Activated CD4-positive, alpha-beta memory T cell treated with anti-CD3 and anti-CD28 coated beads for 36 hours (primary cell): ENCODE measurements at places on chromosomes 5 and 9. TPM values are rescaled to one million over a fixed set of nuclear protein-coding genes. Genes with fewer than 3 reads are reported as not detected.

- peaks cover 6% of the 10 kb centered on the region for H3K27me3 ChIP-seq
- H3K4me3 ChIP-seq: no peak overlapping the region
- H3K4me1 ChIP-seq: no peaks in the 10 kb centered on the region
- no peak for DNase-seq
- H3K27ac ChIP-seq: no peak overlapping the region
These were observed 468.1 kb upstream of the ACTBL2 start for GRCh38 chr5:57950616-57951228.

DNA sequence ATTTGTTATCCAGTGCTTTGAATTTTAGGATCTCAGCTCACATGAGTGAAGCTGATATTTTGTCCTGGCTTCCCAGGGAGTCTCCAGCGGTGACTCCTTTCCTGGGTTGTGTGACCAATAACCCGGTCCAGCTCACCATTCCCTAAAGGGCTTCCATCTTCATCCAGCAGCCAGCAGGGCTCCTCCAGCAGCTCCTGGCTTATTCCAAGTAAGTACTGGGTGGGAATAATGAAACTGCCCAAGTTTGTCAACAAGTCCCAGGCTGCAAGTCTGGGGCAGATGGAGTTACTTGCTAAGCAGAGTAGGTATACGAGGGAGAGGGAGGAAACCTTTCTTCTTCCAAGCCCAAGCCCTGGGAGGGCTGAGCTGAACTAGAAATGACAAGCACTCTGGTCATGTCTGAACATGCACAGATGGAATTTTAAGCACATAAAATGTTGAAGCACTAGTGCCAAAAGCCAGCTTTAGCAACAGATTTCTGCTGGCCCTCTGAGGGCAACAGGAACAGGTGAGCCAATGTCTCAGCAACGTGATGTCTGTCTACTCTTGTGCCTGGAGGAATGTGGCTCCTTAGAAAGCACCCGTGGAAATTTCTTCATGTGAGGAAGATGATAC, 153.7 kb upstream of the DAPK1 start:
- no peaks in the 10 kb centered on the region for H3K4me1 ChIP-seq
- H3K27ac ChIP-seq: no peak overlapping the region
- no peak overlapping the region for H3K4me3 ChIP-seq
- peaks cover 25% of the 10 kb centered on the region for H3K27me3 ChIP-seq

DNA sequence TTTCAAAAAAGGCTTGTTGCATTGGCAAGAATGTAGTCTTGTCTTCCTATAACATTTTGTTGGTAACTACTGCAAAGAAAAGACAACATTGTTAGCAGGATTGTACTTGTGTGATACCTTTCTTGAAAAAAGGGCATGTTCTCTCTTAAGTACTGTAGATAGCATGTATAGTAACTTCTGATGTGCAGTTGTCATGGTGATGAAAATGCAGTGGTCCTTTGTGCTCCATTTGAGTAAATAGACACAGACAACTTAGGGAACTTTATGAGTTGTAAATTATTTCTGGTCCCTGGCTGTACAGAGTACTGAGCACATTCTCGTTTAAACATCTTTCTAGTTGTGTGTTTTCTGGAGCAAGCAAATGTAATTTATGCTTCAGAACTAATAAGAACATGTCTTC, 103.3 kb downstream of the CD180 start:
- H3K4me1 ChIP-seq: no peaks in the 10 kb centered on the region
- H3K27me3 ChIP-seq: no peaks in the 10 kb centered on the region
- no peak overlapping the region for H3K4me3 ChIP-seq
- H3K36me3 ChIP-seq: peaks cover 16% of the 10 kb centered on the region
- no peak for DNase-seq
- H3K27ac ChIP-seq: no peak overlapping the region

DNA sequence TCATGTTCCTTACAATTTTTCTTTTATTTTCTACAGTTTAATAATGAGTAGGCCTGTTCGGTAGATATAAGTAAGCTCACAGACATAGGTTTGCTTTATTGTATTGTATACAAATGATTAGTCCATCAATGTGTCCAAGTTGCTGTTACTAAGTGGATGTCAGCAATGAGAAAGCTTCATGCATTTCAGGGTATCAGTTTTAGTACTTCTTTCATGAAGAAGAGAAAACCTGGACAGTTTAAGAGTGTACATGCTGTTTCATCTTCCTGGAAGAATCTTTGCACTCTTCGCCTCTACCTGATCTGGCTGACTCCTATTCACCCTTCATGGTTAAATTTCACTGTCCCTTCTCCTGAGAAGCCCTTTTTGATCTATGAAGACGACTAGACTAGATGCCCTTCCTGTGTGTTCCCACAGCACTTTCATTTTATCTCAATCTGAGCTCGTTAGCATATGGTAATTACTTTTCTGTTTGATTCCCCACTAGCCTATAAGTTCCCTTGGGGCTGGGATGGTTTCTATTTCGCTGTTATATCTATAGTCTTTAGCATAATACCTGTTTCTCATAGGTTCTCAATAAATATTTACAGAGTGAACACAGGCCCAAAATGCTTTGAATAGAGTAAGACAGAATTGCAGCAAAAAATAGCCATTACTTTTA, 70.7 kb downstream of the CETN3 start:
- H3K27me3 ChIP-seq: peaks cover 11% of the 10 kb centered on the region
- peaks cover 3% of the 10 kb centered on the region for H3K4me1 ChIP-seq
- H3K4me3 ChIP-seq: no peak overlapping the region

GRCh38 chr9:19085295-19085694, 17.4 kb downstream of the HAUS6 start:
- H3K36me3 ChIP-seq: peaks cover 27% of the 10 kb centered on the region
- no peak overlapping the region for H3K4me3 ChIP-seq
- H3K27me3 ChIP-seq: no peaks in the 10 kb centered on the region

GRCh38 chr5:4646715-4647375, 493.3 kb upstream of the ADAMTS16 start:
- H3K4me1 ChIP-seq: no peaks in the 10 kb centered on the region
- no peaks in the 10 kb centered on the region for H3K27me3 ChIP-seq
- no peak overlapping the region for H3K27ac ChIP-seq
- H3K4me3 ChIP-seq: no peak overlapping the region

DNA sequence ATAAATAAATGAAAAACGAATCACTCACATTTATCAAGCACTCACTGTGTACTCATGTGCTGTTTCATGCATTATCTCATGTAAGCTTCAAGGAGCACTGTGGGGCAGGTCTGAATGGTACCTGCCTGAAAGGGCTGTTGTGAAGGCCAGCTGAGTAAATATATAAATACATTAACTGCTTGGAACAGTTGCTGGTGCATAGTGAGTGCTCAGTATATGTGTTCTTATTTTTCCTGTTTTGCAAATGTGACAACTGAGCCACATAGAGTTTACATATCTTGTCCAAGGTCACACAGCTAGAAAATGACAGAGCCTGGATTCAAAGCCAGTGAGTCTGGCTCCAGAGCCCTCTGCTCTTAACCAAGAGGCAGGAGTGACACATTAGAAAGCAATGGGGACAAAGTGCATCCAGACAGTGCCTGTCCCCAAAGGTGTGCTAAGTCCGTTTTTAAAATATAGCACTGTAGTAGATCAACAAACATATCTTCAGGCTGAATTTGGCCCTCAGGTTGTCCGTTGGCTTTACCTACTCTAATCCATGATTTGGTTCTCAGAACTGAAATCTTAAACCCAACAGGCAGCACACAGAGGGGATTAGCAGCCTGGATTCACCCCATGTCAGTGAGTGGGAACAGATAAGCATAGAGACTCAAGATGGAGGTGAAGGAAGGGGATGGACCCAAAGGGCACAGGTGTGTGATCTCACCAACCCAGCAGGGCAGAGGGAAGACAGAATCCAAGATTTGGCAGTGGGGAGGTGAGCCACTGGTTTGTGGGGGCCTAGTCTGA, 70.8 kb downstream of the WWC1 start:
- H3K27ac ChIP-seq: no peak overlapping the region
- H3K4me1 ChIP-seq: no peaks in the 10 kb centered on the region
- H3K36me3 ChIP-seq: no peaks in the 10 kb centered on the region
- H3K27me3 ChIP-seq: no peaks in the 10 kb centered on the region

GRCh38 chr5:142841511-142842265, 71.5 kb downstream of the ARHGAP26 start:
- no peaks in the 10 kb centered on the region for H3K36me3 ChIP-seq
- no peak overlapping the region for H3K27ac ChIP-seq
- no peaks in the 10 kb centered on the region for H3K27me3 ChIP-seq
- no peak for DNase-seq
- no peak overlapping the region for H3K4me3 ChIP-seq
- peaks cover 17% of the 10 kb centered on the region for H3K4me1 ChIP-seq

- no peak overlapping the region for H3K4me3 ChIP-seq
- H3K27ac ChIP-seq: no peak overlapping the region
- no peaks in the 10 kb centered on the region for H3K27me3 ChIP-seq
- no peaks in the 10 kb centered on the region for H3K4me1 ChIP-seq
- peaks cover 5% of the 10 kb centered on the region for H3K36me3 ChIP-seq
These were observed 35.9 kb downstream of the STOM start for GRCh38 chr9:121333950-121334773.

DNA sequence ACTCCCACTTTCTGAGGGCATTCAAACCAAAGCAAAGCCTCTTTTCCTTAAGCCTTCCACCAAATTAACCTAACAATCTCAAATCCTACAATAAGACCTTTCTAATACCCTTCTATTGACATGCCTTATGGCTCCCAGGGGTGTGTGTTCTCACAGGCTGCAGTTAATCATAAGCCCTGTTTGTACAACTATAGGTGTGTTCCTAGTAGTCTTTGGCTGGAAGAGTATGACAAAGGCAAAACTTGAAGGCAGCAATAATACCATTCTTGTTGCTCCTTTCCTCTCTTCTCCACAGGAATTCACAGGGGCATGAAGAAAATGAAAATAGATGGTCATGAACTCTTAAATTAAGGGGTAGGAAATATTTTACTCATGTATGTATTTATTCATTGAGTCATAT, 10.9 kb upstream of the FBXO38 start:
- H3K27ac ChIP-seq: no peak overlapping the region
- peaks cover 3% of the 10 kb centered on the region for H3K27me3 ChIP-seq
- H3K4me1 ChIP-seq: no peaks in the 10 kb centered on the region
- no peak for DNase-seq
- no peak overlapping the region for H3K4me3 ChIP-seq

GRCh38 chr9:20199111-20199510, 410.3 kb upstream of the SLC24A2 start:
- no peak overlapping the region for H3K27ac ChIP-seq
- peaks cover 1% of the 10 kb centered on the region for H3K36me3 ChIP-seq
- H3K27me3 ChIP-seq: no peaks in the 10 kb centered on the region
- peaks cover 2% of the 10 kb centered on the region for H3K4me1 ChIP-seq

DNA sequence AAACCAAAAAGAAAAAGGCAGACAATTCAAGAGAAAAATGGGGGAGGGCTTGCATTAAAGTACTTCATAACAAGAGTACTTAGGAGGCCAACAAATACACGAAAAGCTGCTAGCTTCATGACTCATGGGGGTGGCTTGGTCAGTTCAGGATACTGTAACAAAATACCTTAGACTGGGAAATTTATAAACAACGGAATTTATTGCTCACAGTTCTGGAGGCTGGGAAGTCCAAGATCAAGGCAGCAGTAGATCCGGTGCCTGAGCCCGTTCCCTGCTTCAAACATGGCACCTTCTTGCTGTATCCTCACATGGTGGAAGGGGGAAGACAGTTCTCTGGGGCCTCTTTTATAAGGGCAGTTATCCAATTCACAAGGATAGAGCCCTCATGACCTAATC, 111.4 kb downstream of the C9orf50 start:
- no peaks in the 10 kb centered on the region for H3K27me3 ChIP-seq
- H3K4me1 ChIP-seq: peaks cover 3% of the 10 kb centered on the region
- peaks cover 2% of the 10 kb centered on the region for H3K36me3 ChIP-seq
- H3K4me3 ChIP-seq: no peak overlapping the region

- no peaks in the 10 kb centered on the region for H3K27me3 ChIP-seq
- H3K4me1 ChIP-seq: no peaks in the 10 kb centered on the region
- no peak overlapping the region for H3K27ac ChIP-seq
- no peak overlapping the region for H3K4me3 ChIP-seq
- DNase-seq: no peak
These were observed 142.3 kb upstream of the TLX3 start for GRCh38 chr5:171166766-171167165.

GRCh38 chr5:140000332-140000731, 42.8 kb downstream of the NRG2 start:
- no peak overlapping the region for H3K27ac ChIP-seq
- no peaks in the 10 kb centered on the region for H3K36me3 ChIP-seq
- peaks cover 38% of the 10 kb centered on the region for H3K27me3 ChIP-seq
- DNase-seq: no peak

GRCh38 chr9:3200331-3200774, 325.4 kb downstream of the RFX3 start:
- H3K36me3 ChIP-seq: no peaks in the 10 kb centered on the region
- no peak overlapping the region for H3K4me3 ChIP-seq
- peaks cover 2% of the 10 kb centered on the region for H3K27me3 ChIP-seq
- no peak overlapping the region for H3K27ac ChIP-seq
- DNase-seq: no peak

- no peaks in the 10 kb centered on the region for H3K27me3 ChIP-seq
- H3K27ac ChIP-seq: no peak overlapping the region
- DNase-seq: no peak
- no peak overlapping the region for H3K4me3 ChIP-seq
These were observed 362.9 kb downstream of the CCDC171 start for GRCh38 chr9:15915711-15916110.

GRCh38 chr9:134324359-134325095, 1.7 kb upstream of the RXRA start:
- no peaks in the 10 kb centered on the region for H3K36me3 ChIP-seq
- no peak overlapping the region for H3K27ac ChIP-seq
- H3K4me1 ChIP-seq: peaks cover 8% of the 10 kb centered on the region
- H3K4me3 ChIP-seq: peak overlapping the region; percentile 41
- DNase-seq: peak; percentile 19
- H3K27me3 ChIP-seq: peaks cover 5% of the 10 kb centered on the region

DNA sequence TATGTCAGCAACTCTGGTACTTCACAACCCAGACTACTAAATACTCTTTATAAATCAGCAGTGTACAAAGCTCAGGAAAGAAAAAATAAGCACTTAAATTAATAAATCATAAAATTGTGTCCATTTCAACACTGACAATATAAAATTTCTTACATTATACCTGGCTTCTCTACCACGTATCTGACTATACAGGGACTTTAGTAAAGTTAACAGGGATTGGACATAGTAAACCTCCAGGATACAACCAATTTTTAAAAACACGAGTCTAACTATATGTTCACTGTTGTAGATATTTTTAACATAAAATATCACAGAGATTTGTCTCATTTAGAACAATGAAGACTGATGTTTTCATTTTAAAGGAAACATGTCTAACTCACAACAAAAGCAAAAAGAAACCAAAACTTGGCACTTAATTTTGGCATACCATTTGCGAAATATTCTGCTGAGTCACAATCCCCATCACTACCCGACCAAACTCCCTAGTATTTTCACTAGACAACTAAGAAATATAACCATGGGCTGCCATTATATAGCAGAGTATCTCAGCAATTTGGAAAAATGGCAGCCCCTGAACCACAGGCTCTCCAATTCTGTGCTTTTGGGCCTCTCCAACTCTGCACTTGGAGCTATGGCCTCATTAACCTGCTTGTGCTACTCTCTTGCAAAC, 14.4 kb downstream of the FAM169A start:
- H3K4me1 ChIP-seq: peaks cover 22% of the 10 kb centered on the region
- no peaks in the 10 kb centered on the region for H3K27me3 ChIP-seq
- H3K27ac ChIP-seq: peak overlapping the region; percentile 31
- H3K36me3 ChIP-seq: peaks cover 2% of the 10 kb centered on the region

Gene FCN2
- not detected for total RNA-seq

Gene FOXD4L6
- total RNA-seq: not detected

Gene CCDC127
- 4.3 TPM for total RNA-seq

Gene RNF208
- 3.4 TPM for total RNA-seq

Gene FSD1L
- 3.2 TPM for total RNA-seq

Gene WWC1
- total RNA-seq: 0.82 TPM

Gene EMB
- 87.6 TPM for total RNA-seq

Gene C5orf52
- total RNA-seq: not detected

Gene TRIM7
- 2.9 TPM for total RNA-seq

Gene RNF180
- not detected for total RNA-seq
